ENCODE measurements at places on chromosomes 2 and 18.

- no peak for DNase-seq
Measured at GRCh38 chr18:31101183-31102024, 817 bp downstream of the DSC2 start.

- DNase-seq: no peak
Measured at GRCh38 chr2:1599301-1600085, 144.8 kb downstream of the PXDN start.

GRCh38 chr2:95079199-95079683 lies 42.4 kb downstream of the MRPS5 start:
- no peak for DNase-seq

DNA sequence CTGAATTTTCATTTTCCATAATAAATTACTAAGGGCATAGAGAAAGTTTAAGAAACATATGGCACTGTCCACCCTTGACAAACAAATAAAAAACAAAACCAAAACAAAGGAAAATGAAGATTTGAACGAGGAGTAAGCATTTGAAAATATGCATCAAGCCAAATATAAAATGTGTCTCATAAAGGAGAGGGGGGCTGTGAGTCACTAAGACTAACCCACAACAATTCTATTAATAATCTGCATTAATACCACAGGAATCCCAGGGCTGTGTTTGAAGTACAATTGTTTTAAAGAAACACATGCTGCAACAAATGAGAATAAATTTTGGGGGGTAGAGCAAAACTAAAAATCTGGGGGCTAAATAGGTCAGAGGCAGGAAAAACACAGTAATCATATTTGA lies 53.8 kb upstream of the STK17B start:
- no peak for DNase-seq

All from right renal cortex interstitium (tissue), 3 donors.